ENCODE measurements at places on chromosomes 1 and 21.

DNA sequence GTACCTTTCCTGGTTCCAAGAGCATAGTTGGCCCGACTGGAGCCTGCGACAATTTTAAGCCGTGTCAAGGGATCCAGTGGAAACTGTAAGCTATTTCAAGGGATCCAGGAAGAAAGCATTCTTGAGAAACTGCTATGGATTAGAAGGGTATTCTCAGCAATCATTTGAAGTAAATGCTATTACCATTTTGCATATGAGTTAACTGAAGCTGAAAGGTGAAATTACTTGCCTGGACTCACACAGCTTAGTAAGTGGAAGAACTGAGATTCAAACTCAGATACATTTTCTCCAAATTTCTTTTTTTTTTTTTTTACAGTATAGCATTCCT lies 589 bp downstream of the ZNF684 start:
- DNase-seq, result no peak

DNA sequence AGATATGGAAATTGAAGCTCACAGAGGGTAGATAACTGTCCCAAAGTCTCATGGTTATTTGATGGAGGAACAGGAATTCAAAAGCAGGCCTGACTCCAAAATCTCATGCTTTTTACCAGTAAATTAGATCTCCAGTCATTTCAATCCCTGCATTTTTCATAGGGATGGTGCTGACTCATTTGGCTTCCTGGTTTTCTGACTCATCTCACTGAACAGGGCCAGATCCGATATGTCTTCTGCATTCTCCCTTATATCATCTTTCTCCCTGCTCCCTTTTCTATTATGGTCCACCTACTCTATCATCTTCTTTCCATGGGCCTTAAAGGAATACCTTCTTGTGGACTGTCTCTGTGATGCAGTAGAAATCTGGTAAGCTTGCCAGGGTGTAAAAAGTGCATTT lies 187.2 kb downstream of the FGGY start:
- no peak for DNase-seq

GRCh38 chr1:27760426-27760825 lies 12.6 kb upstream of the STX12 start:
- no peak for DNase-seq

DNA sequence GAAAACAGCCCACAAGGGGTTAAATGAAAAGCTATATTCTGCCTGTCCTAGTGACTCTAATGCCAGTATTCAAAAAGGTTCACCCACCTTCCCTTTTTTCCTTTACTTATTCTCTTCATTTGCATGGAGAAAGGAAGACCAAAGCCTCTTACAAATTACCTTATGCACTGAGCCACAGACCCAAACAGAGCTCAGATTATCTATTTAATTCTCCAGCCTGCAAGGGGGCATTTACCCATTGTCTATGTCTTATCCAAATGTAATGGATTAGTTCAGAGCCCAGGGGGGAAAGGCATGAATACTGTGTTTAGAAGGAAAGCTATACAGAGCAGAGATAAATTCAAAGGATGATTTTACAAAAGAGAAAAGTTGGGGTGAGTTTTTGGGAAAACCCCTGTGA lies 388.5 kb downstream of the OMA1 start:
- no peak for DNase-seq

DNA sequence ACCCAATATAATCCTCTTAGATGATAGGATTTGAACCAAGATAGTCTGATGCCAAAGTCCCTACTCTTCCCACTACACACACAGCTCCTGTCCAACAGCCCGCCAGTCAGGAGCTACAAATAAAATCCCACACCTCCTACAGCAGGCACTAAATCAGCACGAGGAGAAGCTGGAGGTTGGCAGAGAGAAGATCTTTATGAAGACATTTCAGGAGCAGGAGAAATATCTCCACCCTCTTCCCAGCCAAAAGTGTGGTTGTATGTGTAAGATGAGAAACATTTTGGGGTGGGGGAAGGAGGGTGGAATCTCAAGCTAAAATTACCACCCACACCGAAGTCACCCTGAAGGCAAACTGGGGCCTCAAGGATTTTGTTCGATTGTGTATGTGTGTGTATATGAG lies 54.5 kb downstream of the PLXNA2 start:
- no peak for DNase-seq

DNA sequence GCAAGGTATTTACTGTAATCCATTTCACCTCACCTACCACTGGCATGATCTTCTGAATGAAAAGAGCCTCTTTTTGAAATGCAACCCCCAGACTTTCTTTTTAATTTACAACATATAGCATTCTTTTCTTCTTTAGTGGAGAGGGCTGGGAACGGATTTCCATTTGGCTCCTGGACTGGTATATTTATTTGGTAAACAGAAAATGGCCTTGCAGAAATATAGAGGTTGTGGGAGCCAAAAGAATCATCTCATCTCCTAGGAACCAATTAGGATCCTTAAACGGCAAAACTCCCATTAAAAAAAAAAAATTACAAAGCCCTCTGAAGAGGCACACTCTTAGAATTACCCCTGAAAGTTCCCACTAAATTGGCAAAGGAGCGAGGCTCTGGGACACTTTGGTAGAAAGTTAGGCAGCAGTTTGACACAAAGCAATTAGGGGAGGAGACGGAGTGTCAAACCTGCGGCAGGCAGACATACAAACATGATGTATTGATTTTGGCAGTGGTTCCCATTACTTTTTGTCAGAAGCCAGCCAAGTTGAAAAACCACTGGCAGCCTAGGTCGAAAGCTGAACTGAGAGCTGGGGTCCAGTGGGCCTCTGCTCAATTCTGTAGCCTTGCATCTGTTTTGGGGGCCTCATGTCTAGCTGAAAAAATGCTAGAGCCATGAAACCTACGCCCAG lies 135.1 kb upstream of the MAGI3 start:
- no peak for DNase-seq

DNA sequence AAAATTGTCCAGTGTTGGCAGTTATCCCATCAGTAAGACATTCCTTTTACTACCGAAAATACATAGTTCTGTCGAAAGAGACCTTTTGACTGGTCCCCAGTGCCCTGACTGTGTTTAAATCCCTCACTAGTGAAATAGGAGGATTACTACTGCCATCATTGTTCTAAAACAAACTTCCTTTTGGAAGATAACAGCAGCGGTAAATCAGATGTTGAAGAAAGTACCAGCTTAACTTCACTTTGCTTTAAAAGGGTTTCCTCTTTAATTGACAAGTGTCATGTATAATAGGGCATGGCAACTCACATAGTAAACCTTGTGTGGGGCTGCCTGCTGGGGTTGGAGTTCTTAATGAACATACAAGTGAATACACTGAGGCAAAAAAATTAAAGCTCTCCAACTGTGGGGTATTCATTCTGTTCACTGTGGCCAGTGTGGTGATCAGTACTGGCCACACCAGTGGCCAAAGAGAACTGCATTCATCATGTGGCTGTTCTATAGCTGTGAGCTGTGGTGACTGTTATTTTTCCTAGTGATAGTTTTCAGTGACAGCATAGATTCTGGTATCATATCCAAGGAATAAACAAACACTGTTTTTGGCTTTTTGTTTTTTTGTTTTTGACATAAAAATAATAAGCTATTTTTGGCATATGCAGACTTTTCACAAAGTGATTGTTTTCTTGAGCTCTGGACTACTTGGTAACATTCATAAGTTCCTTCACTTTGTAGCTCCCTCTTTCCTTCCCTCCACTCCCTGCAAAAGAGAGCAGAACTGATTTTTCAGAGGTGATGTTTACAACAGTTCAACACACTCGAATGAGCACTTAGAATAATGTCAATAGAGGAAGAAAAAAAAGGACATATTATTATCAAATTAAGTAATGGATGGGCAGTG lies 74.5 kb downstream of the NFIA start:
- no peak for DNase-seq

DNA sequence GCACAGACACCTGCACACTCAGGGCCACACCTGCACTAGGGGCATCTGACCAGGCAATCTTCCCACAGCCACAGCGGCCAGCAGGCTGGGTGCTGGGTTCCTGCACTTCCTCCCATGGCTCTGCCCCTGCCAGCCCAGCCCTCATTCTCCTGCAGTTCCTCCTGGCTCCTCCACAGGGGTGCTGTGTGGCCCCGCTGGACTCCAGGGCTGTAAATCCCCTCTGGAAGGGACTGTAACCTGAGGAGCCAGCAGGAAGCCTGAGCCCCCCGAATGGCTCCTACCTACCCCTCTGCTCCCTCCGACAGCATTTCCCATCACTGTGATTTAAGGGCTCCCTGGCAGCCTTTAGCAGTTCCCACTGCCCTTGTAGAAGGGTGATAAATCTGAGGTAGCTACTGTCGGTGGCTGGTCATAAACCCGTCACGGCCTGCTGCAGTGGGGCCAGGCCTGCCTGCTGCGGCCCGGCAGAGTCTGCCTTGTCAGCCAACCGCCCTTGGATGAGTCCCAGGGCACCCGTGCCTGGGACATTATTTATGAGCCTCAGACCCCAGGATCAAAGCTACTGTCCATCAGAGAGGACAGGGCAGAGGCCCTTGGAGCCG lies 8.8 kb downstream of the UBL4B start:
- no peak for DNase-seq

DNA sequence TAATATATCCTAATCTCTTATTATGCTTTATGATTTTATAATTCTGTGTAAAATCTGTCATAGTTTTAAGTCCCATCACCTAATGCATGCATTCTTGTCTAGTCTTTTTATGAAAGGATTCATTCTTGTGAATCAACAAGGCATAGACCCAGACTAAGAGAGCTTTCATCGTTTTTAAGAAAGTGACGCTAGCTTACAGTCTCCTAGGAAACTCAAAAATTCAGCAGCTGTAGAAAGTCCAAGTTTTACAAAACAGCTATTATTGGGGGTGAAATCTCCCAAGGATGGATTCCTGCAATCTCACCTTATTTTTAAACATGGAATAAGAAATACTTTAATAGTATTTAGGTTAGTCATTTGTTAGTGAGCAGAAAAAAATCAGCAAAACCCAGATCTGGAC lies 104.7 kb downstream of the NCAM2 start:
- DNase-seq, result no peak

- no peak for DNase-seq
Observed at GRCh38 chr1:62870148-62870547, 86.2 kb downstream of the ATG4C start.

- no peak for DNase-seq
Observed at GRCh38 chr1:43880604-43881003, 53.0 kb upstream of the ARTN start.

GRCh38 chr21:35336534-35336933 lies 287.4 kb upstream of the RUNX1 start:
- DNase-seq, result no peak

DNA sequence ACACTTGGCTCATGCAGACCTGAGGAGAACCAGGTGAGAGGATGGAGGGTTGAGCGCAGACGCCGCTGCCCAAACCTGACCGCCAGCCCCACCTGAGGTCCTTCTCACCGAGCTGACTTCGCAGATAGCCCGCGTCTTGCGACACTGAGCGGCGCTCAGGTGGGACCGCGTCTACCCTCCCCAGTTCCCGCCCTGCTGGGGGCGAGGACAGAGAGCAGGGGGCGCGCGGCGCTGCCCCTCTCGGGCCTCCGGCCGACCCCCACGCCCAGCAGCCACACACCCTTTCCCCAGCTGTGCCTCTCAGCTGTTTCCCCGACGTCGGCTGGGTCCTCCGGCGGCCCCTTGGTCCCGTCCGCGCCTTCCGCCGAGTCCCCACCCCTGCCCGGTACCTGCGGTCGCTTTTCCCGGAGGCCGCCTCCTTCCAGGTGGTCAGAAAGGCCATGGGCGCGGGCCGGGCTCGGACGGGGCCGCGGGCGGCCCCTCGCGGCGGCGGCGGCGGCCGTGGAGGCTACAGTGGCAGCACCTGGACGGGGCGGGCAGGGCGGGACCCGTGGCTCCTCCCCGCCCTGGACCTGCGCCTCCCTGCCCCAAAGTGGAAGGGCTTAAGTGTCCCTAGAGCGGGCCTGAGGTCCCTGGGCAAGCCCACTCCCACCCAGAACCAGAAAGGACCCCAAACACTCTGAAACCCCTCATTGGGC lies 14.4 kb upstream of the TTC39A start:
- peak; percentile 86 for DNase-seq

DNA sequence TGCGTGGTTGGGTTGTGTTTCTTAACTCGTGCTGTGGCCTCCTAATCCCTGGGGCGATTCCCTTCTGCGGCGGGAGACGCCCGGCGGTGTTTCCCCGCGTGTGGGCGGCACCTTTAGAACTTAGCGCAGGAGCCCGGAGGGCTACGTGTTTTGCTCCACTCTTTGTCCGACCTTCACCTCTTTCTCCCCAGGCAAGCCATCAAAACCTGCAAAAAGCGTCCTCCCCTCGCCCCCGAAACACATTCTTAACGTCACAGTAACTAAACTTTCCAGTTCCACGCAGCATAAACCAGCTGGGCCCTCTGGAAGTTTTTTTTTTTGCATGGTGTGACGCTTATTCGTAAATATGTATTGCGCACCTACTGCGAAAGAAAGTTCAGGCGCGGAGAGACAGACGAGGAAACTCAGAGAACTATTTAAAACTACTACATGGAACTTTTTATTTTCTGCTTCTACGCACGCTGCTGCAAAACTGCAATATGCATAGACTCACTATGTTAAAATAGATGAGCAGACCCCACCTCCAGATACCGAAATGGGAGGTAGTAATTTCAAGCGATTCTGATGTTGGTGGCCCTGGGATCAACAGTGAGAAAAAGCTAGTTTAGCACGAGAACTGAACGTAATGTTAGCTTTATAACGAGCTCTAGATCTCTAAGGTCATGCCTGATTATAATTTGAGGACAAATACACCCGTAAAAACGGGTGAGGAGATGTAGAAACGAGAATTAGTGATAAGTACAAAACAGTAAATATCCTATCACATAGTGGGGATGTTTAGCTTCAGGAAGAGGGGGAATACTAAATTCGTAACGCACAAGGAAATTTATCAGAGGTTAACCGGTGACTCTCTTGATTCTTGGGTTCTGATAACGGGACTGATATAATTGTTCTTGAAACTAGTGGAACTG lies 920 bp downstream of the MTR start:
- DNase-seq, result no peak

DNA sequence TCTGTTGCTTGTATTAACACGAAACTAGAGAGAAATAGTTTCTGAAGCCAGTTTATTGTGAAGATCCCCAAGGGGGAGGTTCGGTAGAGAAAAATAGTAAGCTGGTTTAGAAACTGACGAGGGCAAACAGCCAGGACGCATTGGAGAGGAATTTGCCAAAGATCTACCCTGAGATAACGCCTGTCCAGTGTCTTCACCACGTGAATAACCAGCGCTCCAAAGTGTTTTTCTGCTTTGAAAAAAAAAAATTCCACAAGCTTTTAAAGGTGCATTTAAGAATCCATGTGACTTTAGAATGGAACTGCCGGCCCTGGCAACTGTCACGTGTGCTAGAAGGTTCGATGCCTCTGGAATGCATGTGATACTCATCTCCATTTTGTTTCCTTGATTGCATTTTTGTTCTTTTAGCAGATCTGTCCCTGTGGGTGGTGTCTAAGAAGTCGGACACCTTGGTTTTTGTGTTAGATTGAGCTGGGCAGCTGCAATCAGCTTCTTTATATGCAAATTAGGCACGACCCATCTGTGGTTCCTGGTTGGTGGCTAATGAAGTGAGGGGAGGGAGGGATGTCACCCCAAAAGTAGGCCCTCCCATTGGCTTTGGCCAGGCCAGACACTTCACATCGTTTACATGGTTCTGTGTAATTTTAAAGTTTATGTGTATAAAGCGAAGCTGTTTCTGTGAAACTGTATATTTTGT lies 1.3 kb upstream of the THAP3 start:
- no peak for DNase-seq

All from upper lobe of right lung (tissue), 1 donor.